ENCODE measurements at places on chromosomes 2 and 18.

- H3K27me3 ChIP-seq, result no peaks in the 10 kb centered on the region
- DNase-seq, result no peak
- H3K36me3 ChIP-seq, result no peaks in the 10 kb centered on the region
- no peak overlapping the region for H3K4me3 ChIP-seq
Observed at GRCh38 chr2:94987074-94988020, 38.2 kb upstream of the MAL start.

- peaks cover 3% of the 10 kb centered on the region for H3K4me1 ChIP-seq
- no peak for DNase-seq
- no peak overlapping the region for H3K4me3 ChIP-seq
- H3K36me3 ChIP-seq, result peaks cover 1% of the 10 kb centered on the region
- no peak overlapping the region for H3K27ac ChIP-seq
Observed at GRCh38 chr18:32096946-32097345, 5.3 kb downstream of the RNF138 start.

DNA sequence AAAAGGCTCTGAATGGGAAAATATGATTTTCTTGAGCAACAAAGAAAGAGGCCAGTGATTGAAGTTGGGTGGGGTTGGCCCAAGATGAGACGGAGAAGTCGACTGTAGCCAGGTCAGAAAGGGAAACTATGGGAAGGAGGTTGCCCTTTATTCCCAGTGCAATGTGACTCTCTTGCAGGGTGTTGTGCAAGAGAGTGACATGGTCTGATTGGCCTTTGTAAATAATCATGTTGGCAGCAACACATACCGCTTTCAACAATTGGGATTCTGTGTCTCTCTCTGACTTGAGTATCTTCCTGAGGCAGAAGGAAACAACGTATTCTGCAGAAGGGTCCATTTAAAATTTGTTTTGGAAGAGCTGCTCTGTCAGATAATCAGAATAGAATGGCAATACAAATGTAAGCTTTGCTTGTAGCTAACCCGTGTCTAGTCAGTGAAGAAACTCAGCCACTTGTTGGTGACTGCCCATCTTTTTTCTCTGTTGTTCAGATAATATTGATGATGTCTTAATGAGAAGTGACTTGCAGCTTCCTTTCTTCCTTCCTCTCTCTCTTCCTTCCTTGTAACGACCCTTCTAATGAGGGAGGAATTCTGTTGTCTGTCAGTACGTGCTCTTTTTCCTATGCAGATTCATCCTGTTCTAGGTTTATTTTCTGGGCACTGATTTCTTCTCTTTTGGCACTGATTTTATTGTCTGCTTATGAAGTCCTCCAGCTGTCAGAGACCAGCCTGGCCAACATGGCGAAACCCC is 311.0 kb upstream of the FAM98A start:
- DNase-seq, result no peak
- no peaks in the 10 kb centered on the region for H3K36me3 ChIP-seq
- H3K27ac ChIP-seq, result no peak overlapping the region
- no peak overlapping the region for H3K4me3 ChIP-seq
- no peaks in the 10 kb centered on the region for H3K4me1 ChIP-seq
- H3K27me3 ChIP-seq, result no peaks in the 10 kb centered on the region

DNA sequence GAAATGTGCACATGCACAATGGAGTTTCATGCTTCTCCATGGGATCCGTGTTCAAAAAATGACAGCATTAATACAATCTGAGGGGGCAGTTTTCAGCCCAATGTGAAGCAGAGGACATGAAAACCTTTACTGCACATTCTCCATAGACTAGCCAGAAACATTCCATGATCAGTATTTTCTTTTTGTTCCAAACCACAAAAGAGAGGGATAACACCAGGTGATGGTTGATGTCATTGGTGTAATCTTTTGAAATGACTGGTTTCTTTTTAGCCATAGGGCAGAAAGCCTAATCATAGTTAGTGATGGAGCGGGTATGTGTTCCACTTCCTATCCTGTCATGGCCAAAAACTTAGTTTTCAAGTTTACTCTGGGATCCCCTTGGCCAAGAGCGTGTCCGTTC is 1.8 kb upstream of the KYNU start:
- no peak overlapping the region for H3K4me3 ChIP-seq
- H3K27me3 ChIP-seq, result no peaks in the 10 kb centered on the region
- no peak for DNase-seq
- no peaks in the 10 kb centered on the region for H3K36me3 ChIP-seq

DNA sequence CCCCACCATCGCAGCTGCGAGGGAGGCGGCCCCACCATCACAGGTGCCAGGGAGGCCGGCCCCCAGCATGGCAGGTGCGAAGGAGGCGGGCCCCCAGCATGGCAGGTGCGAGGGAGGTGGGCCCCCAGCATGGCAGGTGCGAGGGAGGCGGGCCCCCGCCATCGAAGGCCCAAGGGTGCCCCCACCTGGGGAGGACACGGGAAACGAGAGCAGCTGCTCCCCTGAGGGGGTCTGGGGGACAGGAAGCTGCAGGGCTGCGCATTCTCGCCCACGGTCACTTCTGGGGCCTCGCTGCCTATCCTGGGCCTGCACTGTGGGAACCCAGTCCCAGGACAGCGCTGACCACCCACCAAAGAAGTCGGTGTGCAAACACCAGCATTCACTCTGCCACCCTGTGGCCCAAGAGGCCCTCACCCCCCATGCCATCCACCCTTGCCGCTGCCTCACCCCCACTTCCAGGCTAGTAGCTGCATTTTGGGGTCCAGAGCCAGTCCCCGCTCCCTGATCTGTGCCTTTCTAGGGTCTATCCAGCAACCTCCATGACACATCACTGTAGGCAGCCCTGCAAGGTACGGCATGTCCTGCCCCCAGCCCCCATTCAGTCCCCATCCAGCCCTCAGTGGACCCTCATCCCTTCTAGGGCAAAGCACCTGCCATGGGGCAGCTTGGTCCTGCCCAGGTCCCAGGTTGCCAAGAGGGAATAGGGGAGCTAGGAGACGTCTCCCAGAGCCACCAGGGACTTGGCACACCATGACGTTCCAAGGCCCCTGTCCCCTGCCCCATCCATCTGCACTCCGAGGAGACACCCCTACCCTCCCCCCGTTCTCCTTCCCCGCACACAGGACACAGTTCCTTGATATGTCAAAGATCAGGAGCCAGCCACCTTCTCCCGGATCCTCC is 24.0 kb upstream of the GPC1 start:
- no peaks in the 10 kb centered on the region for H3K36me3 ChIP-seq
- H3K27me3 ChIP-seq, result no peaks in the 10 kb centered on the region
- no peaks in the 10 kb centered on the region for H3K4me1 ChIP-seq
- no peak overlapping the region for H3K27ac ChIP-seq
- H3K4me3 ChIP-seq, result no peak overlapping the region

- H3K4me1 ChIP-seq, result no peaks in the 10 kb centered on the region
- peaks cover 2% of the 10 kb centered on the region for H3K27me3 ChIP-seq
- no peak for DNase-seq
- no peak overlapping the region for H3K4me3 ChIP-seq
Observed at GRCh38 chr2:26870585-26871095, 22.7 kb downstream of the DPYSL5 start.

DNA sequence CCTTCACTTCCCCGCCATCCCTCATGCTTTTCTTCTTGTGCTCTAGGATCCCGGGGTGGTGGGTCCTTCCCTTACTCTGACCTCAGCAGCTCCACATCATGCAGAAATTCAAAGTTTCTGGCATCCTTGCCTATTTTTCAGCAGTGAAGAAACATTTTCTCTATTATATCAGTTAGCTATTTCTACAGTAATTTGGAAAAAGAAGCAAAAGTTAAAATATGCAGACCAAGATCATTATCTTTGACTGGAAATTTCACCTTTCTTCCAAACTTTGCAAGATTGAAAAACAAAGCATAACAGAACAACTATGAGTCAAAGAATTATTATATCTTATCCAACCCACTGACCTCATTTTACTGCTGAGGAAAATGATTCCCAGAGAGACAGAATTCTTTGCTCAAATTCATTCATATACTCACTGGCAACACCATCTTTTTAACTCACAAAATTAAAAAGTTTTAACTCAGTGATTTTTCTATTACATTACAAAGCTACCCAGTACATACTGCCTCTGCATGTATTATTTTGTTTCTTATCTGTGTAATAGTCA is 40.5 kb downstream of the ANTXR1 start:
- no peak for DNase-seq
- H3K4me3 ChIP-seq, result no peak overlapping the region
- H3K27me3 ChIP-seq, result no peaks in the 10 kb centered on the region
- H3K36me3 ChIP-seq, result no peaks in the 10 kb centered on the region
- no peak overlapping the region for H3K27ac ChIP-seq

DNA sequence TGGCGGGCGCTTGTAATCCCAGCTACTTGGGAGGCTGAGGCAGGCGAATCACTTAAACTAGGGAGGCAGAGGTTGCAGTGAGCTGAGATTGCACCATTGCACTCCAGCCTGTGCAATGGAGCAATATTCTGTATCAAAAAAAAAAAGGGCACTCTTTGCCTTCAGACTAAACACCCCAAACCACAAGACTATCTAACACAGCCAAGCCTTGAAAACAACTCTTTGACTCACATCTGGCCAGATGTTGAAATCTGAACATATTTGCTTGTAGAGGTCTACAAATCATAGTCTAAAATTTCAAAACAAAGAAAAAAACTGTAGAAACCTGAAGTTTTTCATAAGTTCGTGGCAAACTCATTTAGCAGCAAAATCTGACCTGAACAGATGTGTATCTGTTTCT is 94.9 kb downstream of the FAM161A start:
- H3K36me3 ChIP-seq, result no peaks in the 10 kb centered on the region
- no peak overlapping the region for H3K4me3 ChIP-seq
- H3K4me1 ChIP-seq, result no peaks in the 10 kb centered on the region
- H3K27me3 ChIP-seq, result no peaks in the 10 kb centered on the region

GRCh38 chr2:6177811-6178210 is 485.6 kb downstream of the SOX11 start:
- no peak overlapping the region for H3K27ac ChIP-seq
- no peak overlapping the region for H3K4me3 ChIP-seq
- H3K27me3 ChIP-seq, result no peaks in the 10 kb centered on the region
- no peak for DNase-seq

DNA sequence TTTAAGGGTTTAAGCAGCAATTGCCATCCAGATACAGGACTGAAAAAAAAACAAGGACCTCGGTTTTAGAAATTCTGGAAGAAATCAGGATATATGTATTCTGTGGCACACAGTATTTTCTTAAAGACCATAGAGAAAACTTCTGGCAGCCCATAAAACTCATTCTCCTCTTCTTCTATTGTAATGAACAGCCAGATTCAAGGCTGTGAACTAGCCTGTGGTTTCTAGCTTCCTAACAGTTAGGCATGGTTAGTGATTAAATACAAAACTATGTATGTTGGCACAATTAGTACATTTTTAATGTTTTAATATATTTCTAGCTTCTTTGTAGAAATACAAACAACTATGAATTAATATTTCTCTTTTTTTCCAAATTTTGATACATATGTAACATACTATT is 555.7 kb downstream of the DSC3 start:
- no peaks in the 10 kb centered on the region for H3K27me3 ChIP-seq
- H3K4me1 ChIP-seq, result no peaks in the 10 kb centered on the region
- no peak overlapping the region for H3K4me3 ChIP-seq
- DNase-seq, result no peak
- no peak overlapping the region for H3K27ac ChIP-seq

DNA sequence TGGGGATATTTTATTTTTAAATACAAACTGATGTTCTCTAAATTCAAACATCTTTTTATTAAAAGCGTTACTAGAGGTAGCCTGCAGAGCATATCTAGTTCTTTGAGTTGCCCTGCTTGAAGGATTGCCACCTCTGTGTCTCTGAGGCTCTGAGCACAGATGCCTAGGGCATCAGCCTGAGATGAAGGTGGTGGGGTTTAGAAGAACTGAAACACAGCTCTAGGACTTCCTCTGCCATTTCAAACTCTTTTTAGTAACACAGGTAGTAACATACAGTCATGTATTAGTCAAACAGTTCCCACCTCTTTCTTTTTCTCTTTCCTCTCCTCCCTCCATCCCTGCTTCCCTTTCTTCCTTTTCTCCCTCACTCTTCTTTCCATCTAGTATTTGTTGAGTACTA is 57.6 kb downstream of the TTC21B start:
- H3K36me3 ChIP-seq, result peaks cover 3% of the 10 kb centered on the region
- H3K27me3 ChIP-seq, result no peaks in the 10 kb centered on the region
- no peak for DNase-seq
- no peak overlapping the region for H3K4me3 ChIP-seq
- H3K27ac ChIP-seq, result no peak overlapping the region
- no peaks in the 10 kb centered on the region for H3K4me1 ChIP-seq

GRCh38 chr2:47741101-47741500 is 41.8 kb upstream of the MSH6 start:
- peaks cover 6% of the 10 kb centered on the region for H3K4me1 ChIP-seq
- H3K27ac ChIP-seq, result peak overlapping the region; percentile 31
- H3K27me3 ChIP-seq, result no peaks in the 10 kb centered on the region
- peak; percentile 41 for DNase-seq
- no peak overlapping the region for H3K4me3 ChIP-seq

DNA sequence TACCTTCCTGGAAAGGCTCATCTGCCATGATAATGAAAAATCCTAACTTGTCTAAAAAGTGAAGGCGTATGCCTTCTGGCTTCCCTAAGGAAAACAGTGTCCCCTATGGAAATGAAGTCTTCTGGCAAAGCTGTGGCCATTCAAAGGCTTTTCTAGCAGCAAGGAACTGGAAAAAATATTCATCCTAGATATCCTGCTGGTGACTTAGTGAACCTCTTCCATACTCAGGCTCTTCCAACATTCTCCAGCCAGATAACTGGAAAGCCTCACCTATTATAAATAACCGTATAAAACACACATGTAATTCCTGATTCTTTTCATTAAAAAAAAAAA is 84.7 kb downstream of the RBMS1 start:
- peaks cover 3% of the 10 kb centered on the region for H3K27me3 ChIP-seq
- H3K4me1 ChIP-seq, result peaks cover 6% of the 10 kb centered on the region
- H3K27ac ChIP-seq, result peak overlapping the region; percentile 69
- H3K4me3 ChIP-seq, result no peak overlapping the region
- no peaks in the 10 kb centered on the region for H3K36me3 ChIP-seq

- no peak overlapping the region for H3K4me3 ChIP-seq
- H3K36me3 ChIP-seq, result no peaks in the 10 kb centered on the region
- no peak overlapping the region for H3K27ac ChIP-seq
Observed at GRCh38 chr18:46723856-46724415, 32.9 kb downstream of the ST8SIA5 start.

GRCh38 chr2:23746141-23746863 is 180.6 kb downstream of the ATAD2B start:
- no peaks in the 10 kb centered on the region for H3K36me3 ChIP-seq
- no peak overlapping the region for H3K4me3 ChIP-seq
- no peaks in the 10 kb centered on the region for H3K4me1 ChIP-seq
- no peaks in the 10 kb centered on the region for H3K27me3 ChIP-seq
- DNase-seq, result no peak

DNA sequence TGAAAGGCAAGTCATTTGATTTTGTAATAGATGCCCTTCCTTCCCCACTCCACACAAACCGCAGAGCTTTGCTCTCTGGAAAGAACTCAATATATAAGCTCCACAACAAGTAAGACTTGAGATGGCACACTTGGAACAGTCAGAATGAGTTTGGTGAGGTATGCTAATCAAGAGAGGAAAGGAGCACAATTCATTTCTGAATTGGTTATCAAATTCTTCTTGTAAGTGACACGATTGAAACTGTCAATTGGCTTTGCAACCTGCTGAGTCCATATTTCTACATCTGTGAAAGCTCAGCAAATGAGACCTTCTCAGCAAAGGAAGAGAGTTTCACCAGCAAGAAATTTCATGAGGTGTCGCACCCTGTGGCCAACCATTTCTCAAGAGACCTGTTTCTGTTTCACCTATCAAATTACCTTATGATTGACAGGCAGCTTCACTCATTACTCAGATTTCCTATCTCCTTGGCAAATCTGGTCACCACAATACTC is 19.1 kb downstream of the CTLA4 start:
- no peaks in the 10 kb centered on the region for H3K4me1 ChIP-seq
- DNase-seq, result no peak
- no peaks in the 10 kb centered on the region for H3K36me3 ChIP-seq
- H3K27ac ChIP-seq, result no peak overlapping the region
- no peak overlapping the region for H3K4me3 ChIP-seq
- H3K27me3 ChIP-seq, result no peaks in the 10 kb centered on the region

GRCh38 chr2:209145941-209146681 is 277.7 kb upstream of the MAP2 start:
- H3K4me1 ChIP-seq, result peaks cover 6% of the 10 kb centered on the region
- H3K27ac ChIP-seq, result no peak overlapping the region
- no peaks in the 10 kb centered on the region for H3K27me3 ChIP-seq

Measured in mesendoderm (in vitro differentiated cells).